ENCODE measurements at places on chromosomes 5 and 9.

DNA sequence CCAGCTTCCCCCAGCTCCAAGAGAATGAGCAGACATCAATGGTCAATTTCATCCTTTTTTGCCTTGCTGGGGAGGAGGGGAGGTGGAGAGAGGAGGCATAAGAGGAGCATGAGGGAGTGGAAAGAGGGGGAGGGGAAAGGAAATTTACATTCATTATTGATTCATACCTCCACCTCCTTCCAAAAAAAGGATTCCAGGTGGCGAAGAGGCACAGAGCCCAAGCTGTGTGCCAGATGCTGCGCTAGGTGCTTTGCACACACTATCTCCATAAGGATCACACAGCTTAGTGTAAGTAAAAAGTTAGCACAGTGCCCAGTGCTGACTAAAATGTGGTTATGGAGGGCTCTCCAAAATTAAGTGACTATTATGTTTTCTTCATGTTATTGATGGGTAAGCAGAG is 11.0 kb downstream of the ASTN2 start:
- DNase-seq = no peak

DNA sequence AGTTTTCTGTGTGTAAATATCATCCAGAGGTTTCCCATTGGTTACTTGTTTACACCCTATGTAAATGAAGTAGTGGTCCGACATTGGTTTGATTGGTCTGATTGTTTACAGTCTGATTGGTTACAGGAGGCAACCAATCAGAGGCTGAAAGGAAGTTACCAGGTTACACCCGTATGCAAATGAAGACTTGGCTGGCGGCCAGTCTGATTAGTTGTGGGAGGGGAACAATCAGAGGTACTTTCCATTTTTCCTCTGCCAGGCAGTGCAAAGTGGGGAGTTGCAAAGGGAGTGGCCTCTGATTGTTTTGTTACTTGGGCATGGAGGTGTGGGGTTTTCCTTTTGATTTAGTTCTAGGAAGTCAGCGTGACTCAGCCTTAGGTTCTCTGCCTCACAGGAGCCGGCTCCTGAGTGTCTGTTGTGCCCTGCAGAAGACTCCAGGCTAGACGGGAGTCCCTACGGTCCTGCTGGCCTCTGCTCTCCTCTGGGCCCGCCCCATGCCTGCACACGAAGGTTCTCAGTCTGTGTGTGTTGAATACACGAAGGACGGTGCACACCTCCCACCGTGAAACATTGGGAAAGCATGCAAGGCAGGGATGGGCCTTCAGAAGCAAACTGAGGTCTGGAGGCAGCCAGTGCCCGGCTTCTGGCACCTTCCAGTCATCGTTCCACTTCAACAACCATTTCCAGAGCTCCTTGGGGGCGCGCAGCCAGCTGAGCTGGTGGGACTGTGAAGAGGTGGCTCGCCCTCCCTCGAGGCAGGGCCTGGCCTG is 42.9 kb downstream of the OLFM1 start:
- peak; percentile 86 for DNase-seq

GRCh38 chr9:135896205-135896604 is 11.1 kb downstream of the CAMSAP1 start:
- DNase-seq = no peak

GRCh38 chr5:159244890-159245289 is 18.2 kb upstream of the UBLCP1 start:
- DNase-seq = no peak

DNA sequence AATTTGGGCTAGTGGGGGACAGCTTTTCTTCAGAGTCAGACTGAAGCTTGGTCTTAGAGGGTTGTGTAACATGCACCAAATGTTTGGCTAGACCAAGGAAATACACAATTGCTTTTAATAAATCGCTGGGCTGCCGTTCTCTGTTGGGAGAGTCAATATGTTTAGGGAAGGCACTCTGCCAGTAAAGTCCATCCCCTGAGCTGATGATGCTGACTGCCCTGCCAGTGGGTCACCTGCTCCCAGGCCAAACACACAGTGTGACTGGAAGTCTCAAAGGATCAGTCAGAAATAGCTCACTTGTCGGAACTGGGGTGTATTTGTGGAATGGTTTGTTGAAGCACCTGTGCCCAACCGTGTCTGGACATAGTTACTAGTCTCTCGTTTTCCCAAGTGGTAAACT is 17.9 kb upstream of the ZNF474 start:
- DNase-seq = no peak

GRCh38 chr5:133141746-133142145 is 89.9 kb downstream of the HSPA4 start:
- no peak for DNase-seq

GRCh38 chr5:94481059-94481458 is 137.3 kb downstream of the KIAA0825 start:
- DNase-seq = no peak

DNA sequence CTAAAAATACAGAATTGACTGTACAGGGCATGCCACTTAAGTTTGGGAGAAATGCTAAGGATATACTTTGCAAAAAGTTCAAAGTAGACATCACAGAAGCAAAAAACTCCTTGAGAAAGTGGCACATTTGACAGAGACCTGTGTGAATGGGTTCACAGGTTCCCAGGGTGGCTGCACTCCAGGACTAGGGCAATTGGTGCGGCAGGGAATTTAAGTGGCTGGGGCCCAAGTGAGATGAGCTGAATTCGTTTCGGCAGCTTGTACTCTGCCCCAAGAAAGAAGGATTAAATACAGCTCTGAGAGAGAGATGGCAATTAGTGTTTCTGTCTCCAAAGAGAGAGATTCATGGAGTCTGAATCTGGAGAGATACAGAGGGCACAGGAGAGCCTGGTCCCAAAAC is 280.1 kb downstream of the FBXL17 start:
- no peak for DNase-seq

DNA sequence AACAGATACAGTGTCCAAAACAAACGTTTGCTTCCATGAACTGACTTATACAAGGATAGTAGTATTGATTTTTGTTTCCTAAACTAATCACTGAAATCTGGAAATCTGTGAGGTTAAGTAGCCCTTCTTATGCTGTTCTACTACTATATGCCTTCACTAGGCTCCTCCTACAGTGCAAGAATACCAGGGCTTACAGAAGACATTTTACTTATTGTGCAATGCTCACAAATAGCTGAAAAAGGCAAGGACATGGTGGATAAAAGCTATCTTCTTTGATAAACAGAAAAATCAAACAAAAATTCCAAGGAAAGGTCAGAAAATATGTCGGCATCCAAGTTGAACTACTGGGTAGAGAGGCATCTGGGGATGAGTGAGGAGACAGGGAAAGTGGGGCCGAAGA is 61.9 kb downstream of the OXCT1 start:
- DNase-seq = no peak
